ENCODE measurements at places on chromosomes 4 and X.

DNA sequence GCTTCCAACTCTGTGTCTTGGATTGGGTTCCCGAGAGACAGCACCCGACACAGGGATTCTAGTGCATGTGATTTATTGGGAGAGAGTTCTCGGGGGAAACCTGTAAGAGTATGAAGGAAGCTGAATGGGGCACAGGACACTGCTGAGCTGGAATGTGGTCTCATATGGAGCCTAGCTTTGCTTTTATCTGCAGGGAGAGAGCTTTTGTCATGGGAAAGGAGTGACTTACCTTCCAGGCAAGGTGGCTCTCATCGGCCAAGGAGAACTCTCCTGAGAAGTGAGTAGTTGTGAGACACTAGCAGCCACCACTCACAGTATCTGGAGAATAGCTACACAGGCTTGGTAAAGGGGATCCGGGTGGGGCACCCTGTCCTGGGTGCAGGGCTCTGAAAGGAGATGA is 124.5 kb downstream of the NHS start:
- DNase-seq, result no peak

DNA sequence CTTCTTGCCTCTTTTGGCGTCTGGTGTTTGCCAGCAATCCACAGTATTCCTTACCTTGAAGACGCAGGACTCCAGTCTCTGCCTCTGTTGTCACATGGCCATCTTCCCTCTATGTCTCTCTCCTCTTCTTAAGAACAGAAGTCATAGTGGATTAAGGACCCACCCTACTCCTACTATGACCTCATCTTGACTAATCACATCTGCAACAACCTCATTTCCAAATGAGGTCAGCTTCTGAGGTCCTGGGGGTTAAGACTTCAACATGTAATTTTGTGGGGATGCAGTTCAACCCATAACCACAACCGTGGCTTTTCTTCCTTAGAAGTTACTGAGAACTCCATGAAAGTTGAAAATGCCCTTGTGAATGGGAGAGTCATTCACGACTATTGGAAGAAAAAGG is 23.3 kb downstream of the TLR8 start:
- no peak for DNase-seq

DNA sequence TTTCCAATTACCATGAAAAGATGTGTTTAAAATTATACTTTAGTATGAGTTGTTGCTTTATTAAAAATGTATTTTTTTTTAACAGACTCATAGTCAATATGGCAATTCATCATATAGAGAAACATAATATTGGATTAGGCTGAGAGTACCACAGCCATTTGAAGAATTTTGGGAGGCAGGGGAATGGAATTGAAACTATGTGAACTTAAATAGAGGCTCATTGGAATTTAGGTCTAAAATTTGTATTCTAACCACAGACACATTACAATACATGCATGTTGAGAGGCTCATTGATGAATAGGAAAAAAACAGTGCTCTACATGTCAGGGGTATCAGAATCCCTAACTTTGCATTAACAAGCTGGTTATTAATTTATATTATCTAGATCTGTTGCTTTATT is 269.6 kb downstream of the DKK2 start:
- no peak for DNase-seq

DNA sequence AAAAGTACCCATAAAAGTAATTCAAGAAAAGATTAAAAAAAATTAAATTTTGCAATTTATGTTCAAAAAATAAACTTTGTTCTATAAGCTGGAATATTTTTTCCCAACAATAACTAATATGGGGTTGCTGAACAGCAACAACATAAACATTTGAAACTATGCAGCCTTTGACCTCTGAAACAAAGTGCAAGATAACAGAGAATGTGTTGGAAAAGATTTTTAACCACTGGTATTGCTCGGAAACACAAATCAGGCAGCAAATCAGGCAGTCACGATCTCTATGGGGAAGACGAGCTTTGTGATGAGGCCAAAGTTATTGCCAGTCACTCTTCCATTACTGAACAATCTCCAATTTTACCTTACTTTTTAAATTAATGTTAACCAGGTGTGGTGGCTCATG is 332.1 kb downstream of the PABPC4L start:
- no peak for DNase-seq

DNA sequence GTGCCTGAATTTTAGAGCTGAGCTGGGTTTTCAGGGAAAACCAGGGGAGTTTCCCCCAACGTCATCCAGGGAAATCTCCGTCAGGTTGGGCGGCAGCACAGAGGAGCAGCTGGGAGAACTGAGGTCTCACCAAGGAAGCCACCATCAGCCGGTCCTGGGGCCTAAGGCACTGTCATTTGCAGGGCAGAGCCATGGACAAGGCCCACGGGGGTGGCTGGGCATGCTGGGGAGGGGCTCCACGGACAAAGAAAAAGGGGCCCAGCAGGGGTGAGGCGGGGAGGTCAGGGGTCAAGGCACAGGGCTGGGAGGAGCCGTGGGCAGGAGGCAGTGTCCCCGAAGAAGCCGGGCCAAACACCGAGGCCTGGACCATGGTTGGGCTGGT is 109.8 kb downstream of the HMX1 start:
- no peak for DNase-seq

- DNase-seq, result no peak
Observed at GRCh38 chrX:4787971-4788370, 1074.5 kb upstream of the PRKX start.

Data from CD4-positive, alpha-beta T cell treated with Interleukin-4 for 4 hours (primary cell).